ENCODE measurements at places on chromosomes 5 and 9. TPM values are rescaled to one million over a fixed set of nuclear protein-coding genes. Genes with fewer than 3 reads are reported as not detected.

Gene PCDHGA7
- total RNA-seq = 11.2 TPM

Gene CCNI2
- total RNA-seq = 0.60 TPM

Gene CCL21
- 16.9 TPM for total RNA-seq

Gene IL31RA
- 1.0 TPM for total RNA-seq

Gene MCC
- total RNA-seq = 127 TPM

Gene SPAAR
- total RNA-seq = 0.33 TPM

Gene TMEM215
- 52.2 TPM for total RNA-seq

Gene CD14
- total RNA-seq = 22.0 TPM

Gene C5orf34
- 4.4 TPM for total RNA-seq

Gene CDK9
- total RNA-seq = 60.2 TPM

Gene BARHL1
- not detected for total RNA-seq

Gene LECT2
- not detected for total RNA-seq

Gene PCDHA5
- total RNA-seq = 2.9 TPM

Gene SYK
- total RNA-seq = 5.9 TPM

Gene STING1
- total RNA-seq = 20.9 TPM

Gene EQTN
- 1.2 TPM for total RNA-seq

Gene TUSC1
- total RNA-seq = 15.2 TPM

Measured in camera-type eye (tissue), 1 donor.